ENCODE measurements at places on chromosomes 11 and 22. TPM values are rescaled to one million over a fixed set of nuclear protein-coding genes. Genes with fewer than 3 reads are reported as not detected.

SLC5A12 gene
- 0.94 TPM for total RNA-seq

DNAJB13 gene
- 4.3 TPM for total RNA-seq

P4HA3 gene
- 1.2 TPM for total RNA-seq

ASPHD2 gene
- 4.5 TPM for total RNA-seq

ACR gene
- 1.6 TPM for total RNA-seq

CRYAB gene
- total RNA-seq: 1,312 TPM

C11orf65 gene
- 1.1 TPM for total RNA-seq

FGF19 gene
- not detected for total RNA-seq

DNA sequence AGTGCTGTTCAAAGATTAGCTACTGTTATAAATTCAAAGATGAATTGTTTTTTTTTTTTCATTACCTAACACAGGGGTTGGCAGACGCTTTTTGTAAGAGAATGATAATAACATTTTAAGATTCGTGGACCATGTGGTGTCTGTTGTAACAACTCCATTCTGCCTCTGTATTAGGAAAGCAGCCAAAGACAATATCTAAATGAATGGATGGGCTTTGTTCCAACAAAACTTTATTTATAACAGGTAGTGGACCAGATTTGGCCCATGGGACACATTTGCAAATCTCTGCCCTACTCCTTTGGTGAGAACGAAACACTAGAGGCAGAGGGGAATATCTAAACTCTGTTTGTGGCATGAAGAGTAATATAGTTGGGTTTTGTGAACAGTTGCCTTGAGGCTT, 83.6 kb upstream of the BLID start:
- DNase-seq: no peak

GRCh38 chr22:41458161-41458728, 10.2 kb downstream of the PHF5A start:
- DNase-seq: no peak

GRCh38 chr11:100857236-100858005, 170.3 kb downstream of the ARHGAP42 start:
- DNase-seq: no peak

- peak; percentile 93 for DNase-seq
Observed at GRCh38 chr11:2885678-2886081, at the start of gene CDKN1C. Gene CDKN1C (minus strand): TSS chr11:2885775. CDS start chr11:2885456, 319 bp downstream.

DNA sequence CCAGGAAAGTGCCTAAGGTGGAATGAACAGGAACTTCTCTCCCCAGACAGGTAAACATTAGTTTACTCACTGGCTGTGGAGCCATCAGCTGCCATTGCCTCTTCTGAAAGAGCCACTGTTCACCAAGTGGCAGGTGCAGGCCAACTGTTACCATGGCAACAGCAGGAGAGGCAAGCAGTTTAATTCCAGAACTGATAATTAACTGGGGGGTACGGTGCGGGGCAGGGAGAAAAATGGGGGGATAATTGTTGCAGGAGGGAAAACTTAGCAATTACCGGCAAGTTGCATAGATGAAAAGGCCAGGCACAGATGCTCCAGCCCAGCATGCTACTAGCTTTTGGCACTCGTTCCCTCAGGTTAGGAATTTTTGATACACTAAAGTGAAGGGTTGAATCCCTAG, 85.1 kb downstream of the TRIM44 start:
- peak; percentile 24 for DNase-seq

GRCh38 chr11:75384438-75385080, 14.8 kb upstream of the RPS3 start:
- DNase-seq: peak; percentile 77

GRCh38 chr22:50726643-50727340, 11.2 kb upstream of the ACR start:
- no peak for DNase-seq

DNA sequence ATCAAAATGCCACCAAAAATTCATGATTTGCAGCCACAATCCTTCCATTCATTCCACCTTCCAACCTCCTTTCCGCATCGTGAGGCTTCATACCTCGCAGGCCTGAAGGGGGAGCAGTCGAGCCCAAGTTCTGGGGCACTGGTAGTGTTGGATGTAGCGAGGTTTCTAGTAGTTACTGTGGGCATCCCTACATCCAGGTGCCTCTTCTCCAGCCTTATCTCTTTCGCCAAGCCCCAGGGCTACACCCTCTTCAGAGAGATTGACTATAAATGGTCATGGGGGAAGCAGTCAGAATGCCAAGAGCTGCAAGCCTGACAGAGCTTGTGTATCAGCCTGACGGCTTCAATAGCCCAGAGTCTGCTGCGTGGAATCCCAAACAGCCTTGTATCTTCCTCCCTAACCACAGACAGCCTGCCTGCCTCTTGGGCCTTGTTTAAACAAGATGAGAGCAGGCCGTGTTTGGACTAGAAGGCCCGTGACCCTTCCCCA, 28.9 kb downstream of the CLMP start:
- peak; percentile 91 for DNase-seq

GRCh38 chr11:110912437-110912836, 200.2 kb upstream of the ARHGAP20 start:
- DNase-seq: no peak

DNA sequence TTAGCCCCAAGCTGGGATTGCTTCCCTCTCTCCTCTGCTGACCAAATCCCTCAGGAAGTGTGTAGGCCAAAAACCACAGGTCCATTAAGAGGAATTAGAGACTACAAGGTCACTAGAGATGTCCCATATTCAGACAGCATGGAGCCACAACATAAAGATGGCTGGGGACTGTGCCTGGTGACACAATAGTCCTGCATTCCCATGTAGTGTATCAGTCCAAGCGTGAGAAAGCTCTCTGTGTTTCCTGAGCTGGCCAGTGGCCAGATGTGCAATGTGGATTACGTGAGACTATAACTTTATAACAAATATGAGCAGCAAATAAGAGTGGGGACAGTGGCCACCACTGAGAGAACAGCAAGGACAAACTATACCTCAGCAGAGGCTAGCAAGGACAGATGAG, 7.6 kb upstream of the MS4A10 start:
- DNase-seq: peak; percentile 37
